ENCODE measurements at places on chromosomes 13 and 19. TPM values are rescaled to one million over a fixed set of nuclear protein-coding genes. Genes with fewer than 3 reads are reported as not detected.

The PSG7 gene
- total RNA-seq, result 0.76 TPM

The SH3GL1 gene
- total RNA-seq, result 78.5 TPM

The CGB1 gene
- total RNA-seq, result not detected

The ONECUT3 gene
- total RNA-seq, result not detected

The FFAR1 gene
- not detected for total RNA-seq

The SYNE4 gene
- 8.5 TPM for total RNA-seq

The FGF21 gene
- not detected for total RNA-seq

The ZNF571 gene
- 3.1 TPM for total RNA-seq

The ASPDH gene
- total RNA-seq, result not detected
